Psoas muscle (tissue), 8 donors: ENCODE measurements at places on chromosomes 16 and 17.

DNA sequence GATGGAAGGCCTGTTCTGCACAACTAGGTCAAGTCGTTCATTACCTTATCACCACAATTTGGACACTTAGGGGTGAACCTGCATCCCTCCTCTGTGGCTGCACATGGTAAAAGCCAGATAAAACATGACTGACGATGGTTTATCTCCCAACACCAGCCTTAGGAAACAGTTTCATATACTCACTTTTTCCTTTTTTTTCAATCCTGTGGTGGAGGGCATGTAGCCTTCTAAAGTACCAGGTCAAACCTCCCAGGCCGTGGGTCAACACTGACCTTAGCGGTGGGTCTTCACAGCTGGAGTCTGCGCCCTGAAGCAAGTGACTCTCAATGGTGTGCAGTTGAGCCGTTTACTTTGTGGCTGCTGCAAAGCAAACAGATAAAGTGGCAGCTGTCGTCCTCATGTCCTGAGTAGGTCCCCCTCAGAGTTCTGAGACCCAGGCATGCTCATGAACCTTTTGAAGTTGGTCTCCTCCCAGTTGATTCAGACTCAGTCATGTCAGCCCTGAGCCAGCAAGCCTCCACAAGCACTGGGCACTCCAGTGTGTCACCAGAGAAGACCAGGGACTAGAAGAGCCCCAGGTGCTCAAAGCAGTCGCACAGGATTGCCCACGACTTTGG is 5.9 kb downstream of the FAHD1 start:
- DNase-seq: no peak

DNA sequence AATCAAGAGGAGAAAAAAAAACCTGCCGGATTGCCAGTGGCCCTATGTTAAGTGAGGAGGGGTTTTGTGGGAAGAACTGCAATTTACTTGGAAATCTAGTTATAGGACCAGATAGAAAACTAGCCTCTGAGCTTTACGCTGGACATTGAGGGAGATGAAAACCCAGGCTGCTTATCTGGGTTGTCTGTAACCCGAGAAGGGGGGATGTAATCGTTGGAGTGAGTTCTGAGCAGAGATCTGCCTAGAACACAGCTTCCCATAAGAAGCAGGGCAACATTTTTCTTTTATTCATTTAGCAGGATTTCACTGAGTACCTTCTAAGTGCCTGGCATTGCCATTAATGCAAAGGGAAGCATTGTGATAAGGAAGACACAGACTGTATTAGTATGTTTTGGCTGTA is 70.6 kb downstream of the KATNIP start:
- DNase-seq: no peak

- peak; percentile 18 for DNase-seq
Measured at GRCh38 chr17:68704871-68705713, 103.9 kb upstream of the FAM20A start.

DNA sequence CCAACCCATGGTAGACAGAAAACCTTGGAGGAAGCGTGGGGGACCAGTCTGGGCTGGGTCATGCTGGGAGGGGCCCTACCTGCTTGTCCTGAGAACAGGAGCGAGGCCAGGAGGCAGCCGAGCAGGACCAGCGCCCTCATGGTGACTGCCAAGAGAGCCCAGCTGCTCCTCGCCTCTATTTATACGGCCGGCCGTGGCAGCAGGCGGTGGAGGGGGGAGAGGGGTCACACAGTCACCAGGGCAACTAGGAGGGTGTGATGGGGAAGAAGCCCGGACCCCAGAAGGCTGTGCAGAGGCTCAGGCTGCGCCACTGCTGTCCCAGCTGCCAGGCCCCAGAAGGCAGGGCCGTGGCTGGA is at the start of gene SRL:
Gene SRL (minus strand): TSS at position 153 of the 356 bp plus-strand sequence. CDS start 13 bp downstream, at position 140.
- DNase-seq: peak; percentile 43

DNA sequence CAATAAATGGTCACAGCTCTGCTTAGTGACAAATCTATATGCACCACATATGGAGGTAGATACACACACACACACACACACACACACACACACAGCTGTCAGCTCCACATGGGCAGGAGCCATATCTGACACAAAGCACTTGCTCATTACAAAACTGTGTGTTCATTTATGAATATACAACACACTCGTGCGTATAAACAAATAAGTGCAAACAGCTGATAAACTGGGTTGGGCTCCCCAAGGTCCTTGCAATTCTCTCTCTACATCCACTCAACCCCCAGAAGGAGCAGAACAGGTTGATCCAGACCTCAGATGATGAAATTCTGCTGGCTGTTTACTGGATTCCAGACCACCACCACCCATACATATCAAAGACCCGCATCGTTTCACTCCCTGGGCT is 140.7 kb downstream of the XYLT1 start:
- DNase-seq: no peak

- DNase-seq: no peak
Measured at GRCh38 chr16:526181-527014, 1.1 kb upstream of the CAPN15 start.

DNA sequence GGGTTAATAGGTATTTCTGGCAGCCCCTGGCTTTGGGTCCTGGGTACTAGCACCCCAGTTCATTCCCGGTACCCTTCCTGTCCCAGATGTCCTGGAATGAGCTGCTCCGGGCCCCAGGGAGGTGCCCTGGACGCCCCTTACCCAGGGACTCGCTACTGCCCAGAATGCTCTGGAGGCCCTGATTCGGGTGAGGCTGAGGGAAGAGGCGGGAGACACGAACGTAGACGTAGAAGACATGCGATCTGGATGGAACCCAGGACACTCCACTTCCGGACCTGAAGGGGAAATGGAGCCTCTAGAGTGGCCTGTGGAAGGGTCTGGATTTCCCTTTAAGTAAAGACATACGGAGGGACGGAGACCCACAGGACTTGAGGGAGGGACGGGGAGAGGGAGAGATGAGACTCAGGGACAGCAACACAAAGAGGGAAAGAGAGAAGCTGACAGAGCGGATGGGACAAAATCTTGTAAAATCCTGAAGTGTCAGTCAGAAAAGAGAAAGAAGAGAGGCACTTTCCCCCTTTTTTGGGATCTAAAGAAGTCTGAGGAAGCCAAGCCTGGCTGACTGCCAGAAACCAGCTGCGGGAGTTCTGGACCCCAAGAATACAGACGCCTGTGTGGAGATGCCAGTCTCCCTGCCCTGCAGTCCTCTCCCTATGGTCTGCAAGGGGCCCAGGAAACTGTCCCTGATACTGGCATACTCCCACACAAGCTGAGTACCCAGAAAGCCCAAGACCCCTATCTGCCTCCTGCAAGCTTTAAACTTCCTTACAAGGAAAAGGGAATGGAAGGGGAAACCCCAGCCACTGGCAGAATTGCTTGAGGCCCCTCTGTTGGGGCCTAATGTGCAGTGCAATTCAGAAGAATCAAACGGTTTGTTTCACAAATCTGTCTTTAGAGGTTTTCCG is 1.0 kb upstream of the HOXB13 start:
- no peak for DNase-seq

- peak; percentile 68 for DNase-seq
Measured at GRCh38 chr17:2181206-2181896, 122.2 kb downstream of the SMG6 start.

DNA sequence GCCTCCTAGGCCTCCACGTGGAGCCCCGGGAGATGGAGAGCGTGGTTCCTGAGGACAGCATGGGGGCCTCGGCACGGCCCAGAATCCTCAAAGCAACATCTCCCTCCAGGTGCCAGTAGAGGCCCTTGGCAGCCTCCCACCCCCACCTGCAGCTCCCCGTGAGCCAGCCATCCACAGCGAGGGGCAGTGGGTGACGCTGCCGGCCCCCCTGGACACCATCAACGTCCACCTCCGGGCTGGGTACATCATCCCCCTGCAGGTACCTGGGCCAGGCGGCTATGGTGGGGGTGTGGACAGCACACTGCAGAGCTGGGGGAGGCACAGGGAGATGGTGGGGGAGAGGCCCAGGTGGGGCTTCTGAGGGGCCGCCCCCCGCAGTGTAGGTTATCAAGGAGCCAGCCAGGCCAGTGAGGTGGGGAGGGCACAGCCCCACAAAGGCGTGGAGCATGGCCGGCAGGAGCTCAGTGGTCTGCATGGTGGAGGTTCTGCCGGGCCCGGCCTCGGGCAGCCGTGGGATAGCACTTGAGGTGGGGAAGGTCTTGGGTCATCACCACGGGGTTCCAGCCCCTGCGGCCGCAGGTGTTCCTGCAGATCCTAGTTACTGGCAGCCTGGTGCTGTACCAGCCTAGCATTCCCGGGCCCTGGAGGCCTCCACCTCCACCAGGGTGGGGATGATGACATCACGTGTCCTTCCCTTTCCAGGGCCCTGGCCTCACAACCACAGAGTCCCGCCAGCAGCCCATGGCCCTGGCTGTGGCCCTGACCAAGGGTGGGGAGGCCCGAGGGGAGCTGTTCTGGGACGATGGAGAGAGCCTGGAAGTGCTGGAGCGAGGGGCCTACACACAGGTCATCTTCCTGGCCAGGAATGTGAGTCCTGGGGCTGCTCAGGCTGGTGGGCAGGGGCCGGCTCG is 16.4 kb downstream of the GAA start:
- DNase-seq: peak; percentile 47
